GM12878 (cell line): ENCODE measurements at places on chromosomes 6 and 20. TPM values are rescaled to one million over a fixed set of nuclear protein-coding genes. Genes with fewer than 3 reads are reported as not detected.

The KCNG1 gene
- total RNA-seq = not detected in 2 replicates

The TAP2 gene
- total RNA-seq = 77.2 and 87.3 TPM in 2 replicates

The RAB32 gene
- not detected in 2 replicates for total RNA-seq

The GNMT gene
- total RNA-seq = 0.74 and 1.2 TPM in 2 replicates

The TEAD3 gene
- total RNA-seq = 0.28 TPM in 1 of 2 replicates, not detected in the other

The PPP1R16B gene
- total RNA-seq = 89.9 and 90.2 TPM in 2 replicates

The LPA gene
- 2.8 TPM in 2 replicates for total RNA-seq

The CTAGE9 gene
- not detected in 2 replicates for total RNA-seq

The SLC22A2 gene
- total RNA-seq = not detected in 2 replicates

The DTNBP1 gene
- total RNA-seq = 19.0 and 20.0 TPM in 2 replicates

The TTLL9 gene
- total RNA-seq = 0.08 and 0.21 TPM in 2 replicates

The CRISP3 gene
- not detected in 2 replicates for total RNA-seq

The SNAP91 gene
- total RNA-seq = 0.33 and 0.35 TPM in 2 replicates

The MTRF1L gene
- 18.9 and 19.3 TPM in 2 replicates for total RNA-seq
